ENCODE measurements at places on chromosomes 3 and 15. TPM values are rescaled to one million over a fixed set of nuclear protein-coding genes. Genes with fewer than 3 reads are reported as not detected.
A peak's percentile ranks its signal among the peaks of the same experiment; 100 is the strongest.

DNA sequence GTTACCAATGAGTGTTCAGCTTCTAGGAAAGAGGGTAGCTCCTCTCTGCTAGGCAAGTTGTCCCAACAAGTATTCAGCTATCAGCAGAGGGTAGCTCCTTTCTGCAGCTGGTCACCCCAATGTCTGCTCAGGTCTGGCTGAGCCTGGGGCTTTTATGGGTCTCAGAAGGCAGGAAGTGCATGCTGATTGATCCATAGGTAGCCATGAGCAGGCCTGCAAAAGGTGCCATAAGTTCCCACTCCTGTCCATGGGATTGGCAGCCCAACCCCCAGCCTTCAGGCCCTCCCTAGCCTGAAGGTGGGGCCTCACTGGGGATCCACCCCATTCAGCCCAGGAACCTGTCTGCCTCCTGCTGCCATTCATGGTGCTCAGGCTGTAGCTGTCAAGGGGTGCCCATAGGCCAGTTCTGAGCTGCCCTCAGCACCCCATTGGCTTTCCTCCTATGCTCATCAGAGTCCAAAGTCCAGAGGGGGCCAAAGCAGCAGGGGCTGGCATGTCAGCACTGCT is 34.6 kb upstream of the DNAJC13 start:
- DNase-seq, result no peak

DNA sequence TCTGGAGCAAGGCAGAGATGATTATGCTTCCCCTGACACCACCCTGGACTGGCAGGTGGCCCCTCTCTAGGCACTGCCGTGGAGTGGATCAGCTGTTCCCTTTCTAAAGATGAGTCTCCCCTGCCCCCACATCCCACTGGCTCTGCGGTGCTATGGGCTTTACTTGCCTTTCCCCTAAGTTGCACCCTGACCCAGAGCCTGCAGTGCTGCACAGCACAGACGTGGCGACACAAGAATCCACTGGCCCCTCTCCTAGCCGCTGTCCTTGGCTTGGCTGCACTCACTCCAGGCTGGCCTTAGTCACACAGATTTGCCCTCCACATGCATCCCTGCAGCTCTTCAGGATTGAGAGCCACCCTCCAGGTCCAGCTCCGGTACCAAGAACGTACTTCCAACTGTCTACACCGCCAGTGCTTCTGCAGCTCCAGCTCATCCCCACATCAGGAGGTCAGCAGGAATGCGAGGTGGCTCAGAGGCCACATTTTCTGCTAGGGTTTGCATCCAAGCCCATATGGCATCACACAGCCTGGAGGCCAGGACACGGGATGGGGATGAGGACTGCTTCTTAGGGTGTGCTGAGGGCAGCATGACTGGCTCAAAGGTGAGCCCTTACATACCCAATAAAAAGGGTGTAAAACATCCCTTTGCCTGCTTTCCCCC is 82.4 kb upstream of the RASGRF1 start:
- DNase-seq, result no peak

DNA sequence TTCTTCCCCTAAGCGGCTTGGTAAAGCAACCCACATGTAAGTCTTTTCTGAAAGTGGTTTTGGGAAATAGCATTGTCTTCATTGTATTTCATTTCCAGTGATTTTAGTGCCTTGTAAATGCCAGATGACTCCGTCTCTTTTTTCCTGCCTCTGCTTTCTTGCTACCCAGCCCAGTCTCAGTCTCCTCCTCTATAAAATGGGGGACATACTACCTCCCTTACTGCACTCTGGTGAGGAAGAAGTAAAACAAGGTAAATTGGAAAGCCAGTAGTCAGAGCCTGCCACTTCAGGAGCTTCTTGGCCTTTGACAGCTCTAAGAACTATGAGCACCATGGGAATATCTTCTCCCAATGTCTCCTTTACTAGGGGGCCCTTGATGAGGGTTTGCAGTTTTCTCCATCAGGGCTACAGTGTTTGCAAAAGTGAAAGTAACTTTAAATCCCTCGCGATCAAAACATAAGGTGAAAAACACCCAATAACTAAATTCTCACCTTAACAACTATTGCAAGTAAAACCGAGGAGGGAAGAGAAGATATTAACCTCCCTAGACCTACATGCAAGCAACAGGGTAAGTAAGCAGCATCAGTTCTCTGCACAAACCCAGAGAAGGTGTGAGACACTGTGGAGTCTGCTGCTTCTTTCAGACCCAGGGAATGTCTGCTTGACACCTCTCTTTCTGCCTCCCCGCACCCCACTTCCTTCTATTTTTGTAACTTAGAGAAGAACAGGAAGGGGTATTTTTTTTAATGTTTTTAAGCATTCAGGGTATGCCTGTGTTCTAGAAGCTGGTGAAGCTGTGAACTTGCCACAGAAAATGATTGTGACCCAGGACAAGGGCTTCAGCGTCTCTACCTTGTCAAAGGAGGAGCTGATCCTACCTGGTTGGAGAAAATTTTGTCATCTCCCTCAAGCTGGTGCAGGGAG is 159.1 kb upstream of the EOMES start:
- DNase-seq, result peak; percentile 8

GRCh38 chr15:80856809-80857377 is 77.7 kb downstream of the CEMIP start:
- no peak for DNase-seq

DNA sequence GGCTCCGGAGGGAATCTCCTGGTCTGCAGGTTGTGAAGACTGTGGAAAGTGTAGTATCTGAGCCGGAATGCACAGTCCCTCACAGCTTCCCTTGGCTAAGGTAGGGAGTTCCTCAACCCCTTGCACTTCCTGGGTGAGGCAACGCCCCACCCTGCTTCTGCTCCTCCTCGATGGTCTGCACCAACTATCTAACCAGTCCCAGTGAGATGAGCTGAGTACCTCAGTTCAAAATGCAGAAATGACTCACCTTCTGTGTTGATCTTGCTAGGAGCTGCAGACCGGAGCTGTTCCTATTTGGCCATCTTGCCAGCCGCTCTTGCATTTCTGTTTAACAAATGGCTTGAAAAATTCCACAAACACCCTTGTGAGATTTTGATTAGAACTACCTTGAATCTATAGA is 156.1 kb downstream of the STXBP5L start:
- no peak for DNase-seq

GRCh38 chr3:172324611-172325203 is 123.5 kb downstream of the GHSR start:
- DNase-seq, result no peak

DNA sequence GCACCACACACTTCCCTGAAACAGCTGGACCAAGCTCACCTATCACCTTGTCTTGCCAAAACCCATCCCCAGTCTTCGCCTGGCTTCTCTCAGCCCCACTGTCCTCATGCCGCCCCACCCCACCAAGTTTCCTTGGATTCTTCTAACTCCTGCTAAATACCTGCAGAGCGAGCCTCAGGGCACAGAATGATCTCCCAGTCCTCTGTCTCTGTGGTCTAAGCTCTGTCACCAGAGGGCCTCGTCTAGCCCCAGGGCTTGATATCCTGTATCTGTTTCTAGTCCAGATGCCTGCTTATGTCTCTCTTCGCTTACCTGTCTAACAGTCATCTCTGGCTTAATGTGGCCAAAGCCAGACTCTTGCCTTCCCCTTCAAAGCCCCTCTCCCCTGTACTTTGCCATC is 9.7 kb downstream of the CCDC12 start:
- no peak for DNase-seq

- DNase-seq, result no peak
Measured at GRCh38 chr15:50117431-50118027, 1.5 kb downstream of the ATP8B4 start.

DNA sequence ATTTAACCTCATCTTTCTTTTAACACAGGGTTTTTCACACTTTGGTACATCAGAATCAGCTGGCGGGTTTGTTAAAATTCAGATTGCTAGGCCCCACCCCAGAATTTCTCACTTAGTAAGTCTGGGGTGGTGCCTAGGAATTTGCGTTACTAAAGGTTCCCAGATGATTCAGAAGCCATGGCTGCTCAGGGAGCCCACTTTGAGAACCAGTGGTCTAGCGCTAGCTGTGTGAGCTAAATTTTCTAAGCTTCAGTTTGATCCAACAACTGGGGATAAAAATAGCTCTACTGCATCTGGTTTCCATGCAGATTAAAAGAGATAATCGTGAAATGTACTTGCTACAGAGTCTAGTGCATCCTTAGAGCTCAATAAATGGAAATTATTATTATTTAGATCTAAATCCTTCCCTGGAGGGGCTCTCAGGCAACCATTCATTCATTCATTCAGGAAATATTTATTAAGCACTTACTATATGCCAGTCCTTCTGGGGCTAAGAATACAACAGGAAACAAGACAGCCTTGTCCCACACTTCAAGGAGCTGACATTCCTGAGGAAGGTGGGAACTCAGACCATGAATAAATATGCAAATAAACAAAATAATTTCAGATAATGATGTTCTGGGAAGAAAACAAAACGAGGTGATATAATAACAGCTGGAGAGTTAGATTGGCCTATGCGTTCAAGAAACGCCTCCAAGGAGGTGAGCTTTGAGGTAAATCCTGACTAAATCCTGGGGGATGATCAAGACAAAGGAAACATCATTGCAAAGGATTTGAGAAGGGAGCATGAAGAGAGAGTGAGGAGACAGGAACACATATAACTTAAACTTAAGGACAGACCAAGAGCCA is 3.9 kb upstream of the CIDEC start:
- no peak for DNase-seq

- no peak for DNase-seq
Measured at GRCh38 chr3:130259166-130259874, 86.2 kb upstream of the COL6A5 start.

DNA sequence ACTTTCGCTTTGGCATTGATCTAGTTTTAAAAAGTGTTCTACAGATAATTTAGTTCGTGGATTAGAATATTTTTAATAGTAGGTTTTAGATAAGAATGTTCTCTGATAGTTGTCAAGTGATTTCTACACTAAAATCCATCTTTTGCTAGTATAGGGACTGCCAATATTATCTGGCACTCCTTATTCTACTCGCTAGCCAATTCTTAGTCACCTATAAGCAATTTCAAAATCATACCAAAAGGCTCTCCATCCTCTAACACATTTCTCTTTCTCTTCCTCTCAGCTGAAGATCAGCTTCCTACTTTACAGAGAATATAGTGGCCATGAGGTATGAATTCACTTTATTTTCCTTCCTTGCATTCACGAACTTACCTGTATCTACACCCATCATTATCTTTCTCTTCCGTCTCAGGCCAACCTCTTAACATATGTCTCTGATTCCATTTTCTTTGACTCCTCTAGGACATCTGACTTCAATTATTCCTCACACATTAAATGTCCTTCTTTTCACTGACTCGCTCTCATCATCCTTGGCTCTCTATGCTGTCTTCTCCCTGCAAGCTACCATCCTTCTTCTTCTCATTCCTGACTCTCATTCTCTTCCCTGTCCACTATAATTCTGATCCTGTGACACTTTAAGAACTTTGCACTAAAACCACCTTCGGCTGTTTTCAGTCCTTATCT is 35.5 kb downstream of the C3orf80 start:
- DNase-seq, result no peak

GRCh38 chr3:66433522-66433782 is 67.4 kb downstream of the LRIG1 start:
- DNase-seq, result no peak

- no peak for DNase-seq
Measured at GRCh38 chr3:34678575-34678974, 880.1 kb downstream of the PDCD6IP start.

DNA sequence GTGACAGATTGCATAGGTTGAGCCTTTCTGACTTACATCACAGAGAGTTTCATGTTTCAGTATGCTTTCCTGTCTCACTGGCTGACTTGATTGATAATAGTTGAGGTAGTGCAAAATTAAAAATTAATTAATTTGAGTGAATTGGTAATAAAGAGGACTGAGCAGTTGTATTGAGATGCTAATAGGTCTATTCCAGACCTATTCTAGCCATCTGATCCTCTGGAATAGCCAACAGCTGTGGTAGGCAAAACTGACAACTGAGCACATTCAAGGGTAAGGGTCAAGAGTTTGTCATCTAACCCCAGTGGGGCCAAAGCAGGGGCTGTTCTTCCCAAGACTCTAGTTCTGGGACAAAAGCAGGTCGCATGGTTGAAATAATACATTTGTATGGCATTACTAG is 132.4 kb downstream of the EPHA3 start:
- no peak for DNase-seq

GRCh38 chr15:73926219-73927002 is at the start of gene LOXL1:
Gene LOXL1, plus strand, starts transcription at chr15:73926462. Its CDS starts 322 bp downstream, at chr15:73926784.
- no peak for DNase-seq

DNA sequence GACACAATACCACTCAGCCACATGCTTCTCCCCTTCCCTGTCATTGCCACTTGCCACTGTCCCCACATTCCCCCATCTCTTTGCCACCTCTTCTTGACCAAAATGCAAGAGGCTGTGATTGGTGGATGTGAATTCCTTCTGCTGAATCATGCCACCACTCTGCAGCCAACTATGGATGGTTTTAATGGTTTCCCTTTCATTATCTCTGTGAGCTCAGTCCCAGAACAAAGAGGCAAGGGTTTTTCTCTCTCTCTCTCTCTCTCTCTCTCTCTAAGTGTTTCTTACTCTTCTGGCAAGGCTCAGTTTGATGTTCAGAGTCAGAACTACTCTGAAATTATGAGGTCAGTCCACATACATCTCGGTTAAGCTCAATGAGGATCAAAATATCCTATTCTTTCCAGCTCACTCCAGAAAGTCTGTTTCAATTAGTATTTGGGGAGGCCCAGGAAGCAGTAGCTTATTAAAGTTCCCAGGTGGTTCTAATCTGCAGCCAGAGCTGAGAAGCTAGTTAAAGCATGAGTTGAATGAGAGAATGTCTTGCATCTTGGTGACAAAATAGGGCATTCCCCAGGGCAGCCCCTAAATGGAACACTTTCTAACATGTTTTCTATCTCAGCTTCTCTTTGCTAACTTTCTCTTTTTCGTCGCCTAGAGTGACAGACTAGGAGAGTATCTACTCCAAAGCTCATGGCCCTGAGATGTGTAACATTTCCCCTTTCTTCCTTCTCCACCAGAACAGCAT is 8.5 kb upstream of the ILDR1 start:
- no peak for DNase-seq

DNA sequence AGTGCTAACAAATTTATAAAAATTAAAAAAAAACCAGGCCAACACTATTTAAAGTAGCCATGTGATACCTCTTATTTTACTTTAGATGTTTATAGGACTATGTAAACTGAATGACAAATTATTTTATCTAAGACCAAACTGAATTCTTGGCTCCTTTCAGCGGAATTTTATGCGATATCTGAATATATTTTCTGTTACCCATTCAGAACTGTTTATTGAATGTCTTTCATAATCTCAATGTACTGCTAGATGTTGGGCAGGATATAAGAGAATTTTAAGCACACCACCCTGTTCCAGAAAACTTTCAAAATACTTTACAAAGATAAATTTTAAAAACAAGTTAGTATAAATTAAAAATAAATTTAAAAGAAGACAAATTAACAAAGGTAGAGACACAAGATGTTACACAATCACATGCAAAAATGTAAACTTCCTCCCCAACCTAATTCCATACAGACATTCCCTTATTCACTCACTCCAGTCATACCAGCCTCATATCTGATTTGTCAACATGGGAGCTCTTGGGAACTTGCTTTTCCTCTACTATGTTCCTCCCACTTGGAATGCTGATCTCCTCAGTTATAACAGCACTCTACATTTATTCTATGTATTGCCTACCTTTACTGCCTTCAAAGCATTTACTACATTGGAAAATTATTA is 154.6 kb upstream of the MBNL1 start:
- DNase-seq, result no peak

GRCh38 chr15:41557673-41558399 is 1.2 kb upstream of the TYRO3 start:
- peak; percentile 87 for DNase-seq

Gene WDR76
- total RNA-seq, result 8.6 TPM

Gene CLDN11
- not detected for total RNA-seq

Gene SCG5
- not detected for total RNA-seq

Gene LRRC34
- 0.22 TPM for total RNA-seq

Gene PHC3
- total RNA-seq, result 143 TPM

Measured in CD4-positive, alpha-beta T cell (primary cell).